ENCODE measurements at places on chromosomes 1 and 21. TPM values are rescaled to one million over a fixed set of nuclear protein-coding genes. Genes with fewer than 3 reads are reported as not detected.

Gene WNT2B
- 0.56 TPM for total RNA-seq

Gene C1orf94
- total RNA-seq, result not detected

Gene AIRE
- not detected for total RNA-seq

DNA sequence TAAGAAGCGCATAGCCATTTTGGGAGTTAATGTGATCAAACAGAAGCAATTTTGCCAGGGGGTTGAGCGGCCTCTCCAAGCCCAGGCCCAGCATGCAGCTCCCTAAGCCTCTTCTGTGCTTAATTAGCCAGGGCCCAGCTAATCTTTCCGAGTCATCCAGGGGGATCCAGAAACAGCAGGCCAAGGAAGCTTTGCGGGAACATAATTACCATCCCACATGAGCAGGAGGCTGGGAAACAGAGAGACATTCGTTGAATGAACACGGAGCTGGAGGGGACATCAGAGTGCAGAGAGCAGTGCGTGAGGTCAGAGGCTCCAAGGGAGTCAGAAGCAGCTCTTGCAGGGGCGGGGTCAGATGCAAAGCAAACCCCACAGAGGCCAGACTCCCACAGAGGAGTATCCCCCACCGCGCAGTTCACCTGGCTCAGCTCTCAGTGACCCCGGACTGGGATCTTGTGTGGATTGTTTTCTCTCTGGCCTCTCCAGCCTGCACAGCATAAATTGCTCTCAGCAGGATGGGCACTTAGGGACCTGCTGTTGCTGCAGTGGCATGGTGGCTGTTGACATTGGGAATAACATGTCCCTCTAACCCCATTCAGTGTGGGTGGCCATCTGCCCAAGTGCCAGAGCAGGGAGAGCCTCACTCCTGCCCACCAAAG is 657.4 kb downstream of the AJAP1 start:
- DNase-seq, result no peak

GRCh38 chr1:53755874-53756273 is 16.9 kb upstream of the GLIS1 start:
- peak; percentile 14 for DNase-seq

DNA sequence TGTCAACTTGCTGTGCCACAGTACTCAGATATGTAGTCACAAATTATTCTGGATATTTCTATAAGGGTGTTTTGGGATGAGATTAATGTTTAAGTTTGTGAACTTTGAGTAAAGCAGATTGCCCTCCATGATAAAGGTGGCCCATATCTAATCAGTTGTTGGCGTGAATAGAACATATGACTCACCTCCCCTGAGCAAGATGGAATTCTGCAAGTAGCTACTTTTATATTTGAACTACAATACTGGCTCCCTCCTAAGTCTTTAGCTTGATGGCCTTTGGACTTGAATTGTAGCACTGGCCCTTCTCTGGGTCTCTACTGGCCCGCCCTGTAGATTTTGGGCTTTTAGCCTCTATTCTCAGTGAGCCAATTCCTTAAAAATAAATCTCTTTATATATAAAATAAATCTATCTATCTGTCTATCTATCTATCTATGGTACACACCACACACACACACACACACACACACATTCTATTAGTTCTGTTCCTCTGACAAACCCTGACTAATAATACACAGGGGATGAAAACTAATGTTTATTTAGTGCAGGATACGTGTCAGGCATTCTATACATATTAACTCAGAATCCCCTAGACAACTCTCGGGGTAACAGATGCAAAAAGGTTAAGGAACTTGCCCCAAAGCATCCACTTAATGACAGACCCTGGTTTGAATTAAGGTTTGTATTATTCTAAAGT is 37.9 kb upstream of the PDC start:
- DNase-seq, result peak; percentile 57

- no peak for DNase-seq
Measured at GRCh38 chr1:53104289-53104913, 38.0 kb downstream of the SLC1A7 start.

GRCh38 chr1:238487931-238488330 is 597.2 kb upstream of the ZP4 start:
- DNase-seq, result peak; percentile 49

Data from IMR-90 (cell line).